ENCODE measurements at places on chromosomes 11 and 22.

DNA sequence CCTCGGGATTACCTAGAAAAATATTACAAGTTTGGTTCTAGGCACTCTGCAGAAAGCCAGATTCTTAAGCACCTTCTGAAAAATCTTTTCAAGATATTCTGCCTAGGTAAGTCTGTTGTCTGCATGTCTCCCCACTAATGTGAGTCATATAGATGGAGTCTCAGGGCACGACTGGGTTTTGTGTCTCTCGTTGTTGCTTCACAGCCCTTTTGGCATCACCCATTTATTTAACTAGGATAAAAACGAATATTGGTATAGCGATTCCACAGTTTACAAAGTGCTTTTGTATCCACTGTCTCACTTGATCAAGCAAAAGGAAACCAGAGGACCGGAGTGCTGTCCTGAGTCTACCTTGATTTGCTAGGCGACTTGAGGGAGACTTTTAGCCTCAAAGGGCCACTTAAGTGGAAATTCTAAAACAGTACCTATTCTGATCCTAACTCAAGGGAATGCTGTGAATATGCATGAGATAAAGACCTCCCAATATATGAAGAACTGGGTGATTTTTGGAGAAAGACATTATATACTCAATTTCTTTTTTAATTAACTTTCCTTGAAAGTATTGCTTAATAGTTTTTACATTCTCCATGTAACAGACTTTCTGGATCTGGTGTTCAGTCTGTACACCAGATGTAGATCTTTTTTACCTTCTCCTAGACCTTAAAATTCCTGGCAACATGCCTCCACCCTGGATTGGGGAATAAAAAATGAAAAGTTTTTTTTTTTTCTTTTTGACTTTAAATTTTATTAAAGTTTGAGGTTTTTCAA, 590 bp downstream of the NNMT start:
- peak; percentile 66 for DNase-seq

DNA sequence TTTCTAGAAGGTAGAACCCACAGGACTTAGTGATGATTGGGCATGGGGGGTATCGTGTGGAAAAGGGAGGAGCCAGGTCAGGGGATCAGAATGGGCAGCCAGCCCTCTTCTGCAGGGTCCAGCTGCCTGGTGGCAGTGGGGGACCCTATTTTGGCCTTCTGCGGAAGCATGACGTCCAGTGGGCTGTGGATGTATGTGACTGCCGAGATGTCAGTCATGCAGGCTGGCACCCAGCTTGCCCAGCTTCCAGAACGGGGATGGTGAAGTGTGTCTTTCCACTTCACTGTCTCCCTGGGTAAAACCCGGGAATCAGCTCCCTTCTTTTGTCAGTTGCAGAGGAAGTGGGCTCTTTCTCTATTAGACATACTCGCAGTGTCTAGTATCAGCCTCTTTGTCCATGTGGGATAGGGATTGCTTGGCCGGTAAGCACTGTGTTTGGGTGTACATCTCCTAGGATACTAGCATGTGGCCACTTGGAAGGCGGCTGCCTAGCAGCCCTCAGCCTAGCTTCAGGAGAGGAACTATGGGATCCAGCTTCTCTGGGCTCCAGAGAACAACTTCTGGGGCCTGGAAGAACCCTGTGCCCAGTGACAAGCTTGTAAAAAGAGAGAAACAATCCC, 51.4 kb downstream of the GRIK4 start:
- DNase-seq, result no peak

- no peak for DNase-seq
These were observed 54.0 kb downstream of the PLEKHA7 start for GRCh38 chr11:16960250-16960649.

GRCh38 chr11:5042091-5042490, 4.2 kb upstream of the OR52J3 start:
- peak; percentile 15 for DNase-seq

GRCh38 chr11:123195188-123196059, at the start of gene CLMP:
Gene CLMP, minus strand, starts transcription at chr11:123195248. Its CDS starts 308 bp downstream, at chr11:123194940.
- peak; percentile 77 for DNase-seq

DNA sequence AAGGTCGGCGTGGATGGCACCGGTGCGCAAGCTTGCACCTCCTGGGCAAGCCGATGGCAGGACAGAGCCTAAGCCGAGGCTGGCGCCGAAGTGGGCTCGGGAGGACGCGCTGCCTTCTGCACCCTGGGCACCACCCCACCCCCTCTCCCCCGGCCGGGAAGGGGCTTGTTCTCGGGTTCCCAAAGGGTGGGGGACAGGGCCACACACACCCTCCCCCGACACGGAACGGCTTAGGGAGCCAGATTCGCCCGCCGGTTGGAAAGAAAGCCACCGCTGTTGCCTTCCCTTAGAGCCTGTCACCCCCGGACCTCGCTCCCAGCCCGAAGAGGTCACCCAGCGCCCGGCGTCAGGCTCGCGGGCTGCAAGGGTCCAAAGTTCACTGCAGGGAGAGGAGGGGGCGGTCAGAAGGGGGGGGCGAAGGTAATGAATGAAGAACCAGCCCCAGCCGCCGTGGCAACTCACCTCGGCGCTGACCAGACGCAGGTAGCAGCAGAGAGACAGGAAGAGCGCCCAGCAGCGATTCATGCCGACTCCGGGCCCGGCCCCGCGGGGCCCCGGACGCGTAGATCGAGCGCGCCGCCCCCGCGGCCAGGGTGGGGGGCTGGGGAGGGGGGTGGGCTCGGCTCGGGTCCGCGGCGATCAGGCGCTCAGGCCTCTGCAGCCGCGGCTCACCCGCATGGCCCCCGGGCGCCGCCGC, 1.2 kb downstream of the PDGFB start:
- DNase-seq, result no peak

GRCh38 chr11:36409152-36409816, 100.8 kb downstream of the TRAF6 start:
- DNase-seq, result peak; percentile 45

DNA sequence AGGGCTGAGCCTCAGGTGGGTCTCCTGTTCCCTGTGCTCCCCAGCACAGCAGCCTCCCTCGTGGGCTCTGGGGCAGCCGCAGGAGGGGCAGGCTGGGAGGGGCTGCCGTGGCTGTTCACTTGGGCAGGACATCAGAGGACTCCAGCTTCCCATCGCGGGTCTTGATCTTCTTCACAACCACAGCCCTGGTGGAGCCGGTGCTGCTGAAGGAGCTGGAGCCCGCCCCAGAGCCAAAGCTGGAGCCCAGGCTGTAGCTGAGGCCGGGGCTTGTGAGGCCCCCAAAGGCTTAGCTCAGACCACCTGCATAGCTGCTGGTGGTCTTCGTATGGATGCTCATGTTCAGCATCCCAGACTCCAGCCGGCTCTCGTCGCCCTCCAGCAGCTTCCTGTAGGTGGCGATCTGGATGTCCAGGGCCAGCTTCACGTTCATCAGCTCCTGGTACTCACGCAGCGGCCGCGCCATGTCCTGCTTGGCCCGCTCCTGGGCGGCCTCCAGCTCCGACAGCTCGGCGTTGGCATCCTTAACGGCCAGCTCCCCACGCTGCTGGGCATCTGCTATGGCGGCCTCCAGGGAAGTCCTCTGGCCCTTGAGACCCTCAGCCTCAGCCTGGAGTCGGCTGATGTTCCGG, 126.1 kb downstream of the NECTIN1 start:
- no peak for DNase-seq

DNA sequence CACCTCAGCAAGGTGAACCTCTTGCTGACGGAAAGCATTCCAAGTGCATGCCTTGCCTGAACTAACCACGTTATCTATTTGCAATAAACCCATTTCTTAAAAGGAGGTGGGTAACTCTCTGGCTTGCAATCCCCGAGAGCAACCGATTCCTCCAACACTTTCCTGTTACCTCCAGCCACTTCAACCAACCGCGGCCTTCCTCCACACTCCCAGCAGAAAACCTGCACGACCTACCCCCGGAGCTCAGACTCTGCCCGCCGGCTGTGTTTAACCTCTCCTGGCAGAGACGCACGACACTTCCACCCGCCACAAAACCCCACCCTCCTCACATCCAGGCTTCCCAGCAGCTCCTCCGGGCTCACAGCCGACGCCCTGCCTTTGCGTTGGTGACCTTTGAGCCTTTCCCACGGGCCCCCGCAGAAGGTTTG, 708 bp downstream of the SCO2 start:
- DNase-seq, result no peak

- no peak for DNase-seq
These were observed 17.4 kb downstream of the PLXNB2 start for GRCh38 chr22:50289942-50290630.

DNA sequence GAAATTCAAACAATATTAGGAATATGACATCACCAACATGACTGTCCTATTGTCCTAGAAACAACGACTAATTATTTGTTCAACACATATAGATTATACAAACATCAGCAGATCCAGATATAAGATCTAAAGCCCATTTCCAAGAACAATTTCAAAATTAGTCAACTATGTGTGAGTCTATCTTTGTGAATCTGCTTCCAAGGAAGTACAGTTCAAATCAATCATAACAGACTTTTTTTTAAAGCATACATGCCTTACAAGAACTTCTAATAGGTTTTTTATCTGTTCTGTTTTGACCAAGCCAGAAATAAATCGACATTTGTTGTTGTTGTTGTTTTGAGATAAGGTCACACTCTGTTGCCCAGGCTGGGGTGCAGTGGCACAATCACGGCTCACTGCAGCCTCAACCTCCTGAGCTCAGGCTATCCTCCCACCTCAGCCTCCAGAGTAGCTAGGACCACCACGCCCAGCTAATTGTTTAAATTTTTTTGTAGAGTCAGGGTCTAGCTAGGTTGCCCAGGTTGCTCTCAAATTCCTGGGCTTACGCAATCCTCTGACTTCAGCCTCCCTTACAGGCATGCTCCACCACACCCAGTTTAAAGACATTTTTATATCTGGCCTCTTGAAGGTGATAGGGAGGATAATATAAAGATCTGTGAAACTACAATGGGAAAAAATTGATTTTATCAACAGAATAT, 54.8 kb downstream of the DENND5A start:
- peak; percentile 13 for DNase-seq

DNA sequence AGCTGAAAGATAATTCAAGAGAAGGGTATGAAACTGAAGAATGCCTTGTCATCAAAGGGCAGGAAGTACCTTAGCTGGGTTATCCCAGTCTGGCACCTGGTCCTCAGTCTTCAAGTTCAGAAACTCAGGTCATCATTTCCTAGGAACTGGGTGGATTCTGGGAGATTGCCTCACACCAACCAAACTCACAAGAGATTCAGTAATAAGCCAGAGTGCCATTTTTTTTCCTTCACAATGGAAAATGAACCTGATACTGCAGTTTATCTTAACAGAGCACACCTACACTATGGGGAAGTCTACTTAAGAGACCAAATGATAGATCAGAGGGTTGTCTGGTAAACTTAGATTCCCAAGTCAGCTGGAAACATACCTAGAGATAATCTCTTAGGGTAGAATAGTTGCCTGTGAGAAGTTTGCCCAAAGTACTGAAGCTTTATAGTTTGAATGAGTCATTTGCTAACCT, 3.8 kb upstream of the BUD13 start:
- no peak for DNase-seq

DNA sequence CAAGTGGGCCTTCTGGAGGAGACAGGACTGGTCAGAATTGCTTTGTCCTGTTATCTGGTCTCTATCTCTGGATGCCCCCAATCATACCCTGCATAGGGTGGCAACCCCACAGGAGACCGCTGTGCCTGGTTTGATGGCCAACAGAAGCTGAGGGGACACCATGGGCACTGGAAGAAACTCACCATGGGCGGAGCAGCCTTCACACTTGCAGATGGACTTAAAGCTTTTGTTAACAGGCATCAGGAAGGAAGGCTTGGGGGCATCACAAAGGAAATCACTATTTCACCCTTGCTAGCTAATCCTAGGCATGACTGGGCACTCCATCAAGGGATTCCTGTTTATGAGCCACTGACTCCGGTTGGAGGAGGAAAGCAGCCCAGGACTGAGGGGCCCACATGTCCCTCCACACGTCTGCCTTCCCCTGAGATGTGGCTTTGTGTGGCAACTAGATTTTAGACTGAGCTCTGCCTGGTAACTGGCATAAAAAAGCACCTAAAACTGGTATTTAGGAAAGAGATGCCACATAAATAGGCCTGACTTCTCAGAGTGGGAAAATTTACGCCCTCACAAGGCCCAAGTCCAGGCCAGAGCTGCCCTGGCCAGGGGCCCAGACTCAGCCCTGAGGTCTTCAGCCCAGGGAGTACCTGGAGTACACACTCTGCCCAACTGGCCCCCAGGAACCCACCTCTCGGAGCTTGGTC, 57.0 kb upstream of the LYVE1 start:
- DNase-seq, result no peak

GRCh38 chr22:33224841-33225240, 166.7 kb upstream of the SYN3 start:
- no peak for DNase-seq

GRCh38 chr22:50607659-50608020, 7.0 kb downstream of the MAPK8IP2 start:
- no peak for DNase-seq

- no peak for DNase-seq
These were observed 78.8 kb downstream of the MYEOV start for GRCh38 chr11:69372589-69373250.

DNA sequence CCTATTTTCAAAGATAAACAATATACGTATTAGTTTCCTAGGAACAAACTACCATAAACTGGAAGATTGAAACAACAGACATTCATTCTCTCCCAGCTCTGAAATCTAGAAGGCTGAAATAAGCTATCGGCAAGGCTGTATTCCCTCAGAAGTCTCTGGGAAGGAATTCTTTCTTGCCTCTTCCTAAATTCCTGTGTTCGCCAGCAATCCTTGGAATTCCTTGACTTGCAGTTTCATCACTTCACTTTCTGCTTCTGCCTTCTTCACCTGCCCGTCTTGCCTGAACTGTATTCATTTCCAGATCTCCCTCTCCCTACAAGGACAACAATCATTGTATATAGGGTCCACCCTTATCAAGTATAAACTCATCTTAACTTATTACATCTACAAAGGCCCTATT, 17.7 kb upstream of the PRDM10 start:
- DNase-seq, result no peak

DNA sequence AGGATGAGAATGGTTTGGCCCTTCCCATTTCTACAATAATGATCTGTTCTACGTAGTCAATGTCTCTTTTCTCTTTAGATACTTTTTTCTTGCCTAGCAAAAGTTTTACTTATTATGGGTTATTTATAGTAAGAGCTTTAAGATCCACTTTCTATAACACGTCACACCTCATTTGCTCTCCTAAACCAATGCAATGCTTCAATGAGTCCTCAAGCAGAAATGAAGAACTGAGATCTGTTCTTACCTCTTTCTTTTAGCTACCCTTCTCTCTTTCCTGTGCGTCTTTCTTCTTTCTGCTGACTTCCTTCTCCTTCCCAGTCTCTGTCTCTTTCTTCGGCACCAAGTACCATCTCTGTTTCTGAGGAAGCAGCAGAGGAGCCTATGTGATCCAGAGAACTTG, 61.8 kb downstream of the SNX19 start:
- DNase-seq, result no peak
